ENCODE measurements at places on chromosomes 16 and 17.

DNA sequence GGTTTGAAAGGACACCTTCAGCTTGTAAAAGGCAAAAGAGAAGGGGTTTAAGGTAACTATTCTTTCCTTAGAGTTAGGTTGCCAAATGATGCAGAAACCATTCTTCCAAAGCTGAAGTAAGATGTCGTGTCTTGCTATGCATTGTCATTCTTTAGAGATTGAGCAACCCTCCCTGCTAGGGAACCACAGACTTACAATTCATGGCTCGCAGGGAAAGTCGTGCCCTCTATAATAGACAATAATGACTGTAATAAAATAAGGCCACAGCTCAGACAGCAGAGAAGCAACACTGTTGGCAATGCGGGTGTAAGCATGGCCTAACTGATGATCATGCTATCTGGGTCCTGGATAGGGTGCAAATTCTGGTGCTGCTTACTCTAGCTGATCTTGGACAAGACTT is 129.6 kb upstream of the CDH13 start:
- no peak for DNase-seq

DNA sequence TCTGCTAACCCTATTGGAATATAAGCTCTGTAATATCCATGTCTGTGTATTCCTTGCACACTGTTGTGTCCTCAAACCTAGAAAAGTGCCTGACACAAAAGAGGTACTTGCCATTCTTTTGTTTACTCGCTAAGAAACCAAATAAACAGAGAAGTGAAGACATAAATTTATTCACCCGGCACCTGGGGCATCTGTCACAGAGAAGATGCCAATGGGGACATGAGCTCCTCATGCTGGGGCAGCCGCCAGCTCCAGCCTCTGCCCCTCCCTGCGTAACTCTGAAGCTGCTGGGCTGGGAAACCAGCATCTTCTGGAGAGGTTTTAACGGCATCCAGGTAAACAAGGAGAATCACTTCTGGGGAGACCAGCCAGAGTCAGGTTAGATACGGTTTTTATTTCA is 15.1 kb upstream of the CDRT4 start:
- DNase-seq = no peak

- DNase-seq = peak; percentile 24
Measured at GRCh38 chr17:37360632-37361031, 15.2 kb upstream of the C17orf78 start.

DNA sequence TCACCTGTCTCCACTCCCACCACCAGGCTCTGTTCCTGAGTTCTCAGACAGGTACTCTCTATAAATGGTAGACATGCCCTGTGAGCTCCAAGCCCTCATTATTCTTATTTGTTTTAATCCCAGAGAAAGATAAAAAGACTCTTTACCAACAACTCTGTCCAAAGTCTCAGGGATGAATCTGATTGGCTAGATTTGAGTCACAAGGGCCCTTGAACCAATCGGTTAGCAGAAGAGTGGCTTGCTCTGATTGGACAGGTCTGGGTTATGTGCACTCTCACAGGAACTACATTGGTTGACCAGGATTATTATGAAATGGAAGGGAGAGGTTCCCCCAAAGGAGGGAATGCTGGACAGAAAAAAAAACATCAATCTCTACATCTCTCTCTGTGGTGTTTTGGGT is 7.5 kb downstream of the COTL1 start:
- DNase-seq = no peak

GRCh38 chr16:2792940-2793339 is 5.3 kb upstream of the PRSS41 start:
- DNase-seq = no peak

DNA sequence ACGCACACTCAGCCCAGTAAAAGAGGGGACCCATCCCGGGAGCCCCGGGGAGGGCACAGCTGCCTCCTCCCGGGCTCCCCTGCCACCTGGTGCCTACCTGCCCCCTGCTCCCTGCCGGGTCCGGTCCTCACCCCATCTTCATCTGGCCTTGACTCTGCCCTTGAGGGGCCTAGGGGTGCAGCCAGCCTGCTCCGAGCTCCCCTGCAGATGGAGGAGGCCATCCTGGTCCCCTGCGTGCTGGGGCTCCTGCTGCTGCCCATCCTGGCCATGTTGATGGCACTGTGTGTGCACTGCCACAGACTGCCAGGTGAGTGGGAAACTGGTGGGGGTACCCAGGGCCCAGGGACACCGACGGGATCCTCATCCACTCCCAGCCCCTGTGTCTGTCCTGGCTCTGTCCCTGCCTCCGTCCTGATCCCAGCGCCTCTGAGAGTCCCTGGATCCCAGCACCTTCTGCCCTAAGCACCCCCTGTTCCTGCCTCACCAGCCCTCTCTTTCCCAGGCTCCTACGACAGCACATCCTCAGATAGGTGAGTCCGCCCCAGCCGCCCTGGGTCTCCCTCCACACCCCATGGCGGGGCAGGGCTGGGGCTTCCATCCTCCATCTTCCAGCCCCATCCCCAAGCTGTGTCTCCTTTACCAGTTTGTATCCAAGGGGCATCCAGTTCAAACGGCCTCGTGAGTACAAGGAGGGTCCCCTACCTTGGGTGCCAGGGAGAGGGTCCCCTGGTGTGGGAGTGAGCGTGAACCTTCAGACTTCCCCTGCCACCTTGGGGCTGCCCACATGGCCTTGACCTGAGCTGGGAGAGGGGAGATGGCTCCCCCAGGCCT is 574 bp downstream of the LAT start:
- DNase-seq = no peak

GRCh38 chr17:48335858-48336500 is 94.0 kb downstream of the SKAP1 start:
- DNase-seq = peak; percentile 73
